ENCODE measurements at places on chromosomes 2 and 18.

GRCh38 chr2:239343946-239344856 lies 56.6 kb downstream of the HDAC4 start:
- DNase-seq: no peak

DNA sequence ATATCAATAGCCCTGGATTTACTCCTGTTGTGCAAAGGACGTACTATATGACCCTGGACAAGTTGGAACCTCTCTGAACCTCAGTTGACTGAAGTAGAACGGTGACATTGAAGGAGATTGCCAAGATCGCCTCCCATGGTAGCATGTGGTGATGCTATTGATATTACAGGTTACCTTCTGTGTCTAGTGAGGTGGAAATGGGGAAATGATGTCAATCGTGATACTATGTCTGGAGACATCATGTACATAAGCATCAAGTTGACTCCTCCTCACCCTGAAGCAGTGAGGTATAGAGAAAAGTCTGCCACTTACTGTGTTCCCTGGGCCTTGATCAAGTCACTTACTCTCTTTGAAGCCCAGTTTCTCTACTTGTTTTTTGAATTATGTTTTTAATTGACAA lies 93.9 kb downstream of the KLF7 start:
- no peak for DNase-seq

GRCh38 chr2:3282056-3282998 lies 95.3 kb downstream of the EIPR1 start:
- no peak for DNase-seq

GRCh38 chr2:239712755-239713154 lies 311.9 kb upstream of the HDAC4 start:
- DNase-seq: no peak

DNA sequence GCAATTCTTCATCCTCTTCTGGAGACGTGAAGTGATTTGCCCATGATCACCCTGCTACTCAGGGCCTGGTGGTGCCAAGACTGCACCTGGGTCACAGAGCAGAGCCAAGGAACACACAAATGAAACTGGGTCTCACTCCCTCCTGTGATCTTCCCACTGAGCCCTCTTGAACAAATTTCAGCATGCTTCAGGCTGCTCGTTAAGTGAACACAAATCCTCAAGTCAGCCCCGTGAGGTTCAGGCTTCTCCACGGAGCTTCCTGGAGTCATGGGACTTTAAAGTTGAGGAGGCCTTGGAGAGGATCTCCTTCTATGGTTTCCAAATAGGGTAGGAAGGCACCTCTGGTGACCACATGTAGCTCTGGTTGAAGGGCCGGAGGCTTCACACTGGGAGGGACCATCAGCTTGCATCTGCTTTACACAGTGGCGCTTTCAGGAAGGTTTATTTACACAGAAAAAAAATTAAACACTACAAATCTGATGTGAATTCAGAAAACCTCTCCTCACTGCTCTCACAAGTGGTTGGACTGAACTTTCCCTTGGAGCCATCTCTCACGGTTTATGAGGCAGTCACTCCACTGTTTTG lies 255.4 kb downstream of the LOXHD1 start:
- no peak for DNase-seq

- DNase-seq: no peak
Observed at GRCh38 chr2:182426082-182426917, 536 bp downstream of the PDE1A start.

GRCh38 chr18:7414459-7414858 lies 152.7 kb upstream of the PTPRM start:
- no peak for DNase-seq

GRCh38 chr2:41966431-41966893 lies 81.4 kb upstream of the PKDCC start:
- DNase-seq: no peak

DNA sequence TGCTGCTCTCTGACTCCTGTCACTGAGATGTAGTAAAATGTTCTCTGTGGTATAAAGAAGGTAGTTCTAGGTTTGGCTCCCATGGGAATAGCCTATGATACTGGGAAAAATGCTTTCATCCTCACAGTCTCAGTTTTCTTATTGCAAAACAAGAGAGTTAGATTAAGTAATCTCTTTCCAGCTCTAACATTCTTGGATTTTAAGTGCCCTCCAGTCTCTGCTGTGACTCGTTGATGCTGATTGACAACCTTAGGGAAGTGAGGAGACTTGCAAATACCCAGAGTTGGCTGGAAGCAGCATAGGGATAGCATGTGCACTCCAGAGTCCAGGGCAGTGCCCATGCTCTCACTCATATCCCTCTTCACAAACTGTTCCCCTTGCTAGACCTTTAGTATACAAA lies 534.9 kb downstream of the SLC4A3 start:
- no peak for DNase-seq
